Inflammatory macrophage (primary cell): ENCODE measurements at places on chromosomes 4 and X.

GRCh38 chrX:16958356-16958755 is 11.9 kb downstream of the REPS2 start:
- DNase-seq: no peak

GRCh38 chr4:107629318-107629717 is 90.7 kb downstream of the PAPSS1 start:
- no peak for DNase-seq

- DNase-seq: peak; percentile 25
Observed at GRCh38 chr4:48173056-48173991, 39.3 kb upstream of the TXK start.

GRCh38 chr4:84920617-84921016 is 45.9 kb downstream of the WDFY3 start:
- peak; percentile 37 for DNase-seq

DNA sequence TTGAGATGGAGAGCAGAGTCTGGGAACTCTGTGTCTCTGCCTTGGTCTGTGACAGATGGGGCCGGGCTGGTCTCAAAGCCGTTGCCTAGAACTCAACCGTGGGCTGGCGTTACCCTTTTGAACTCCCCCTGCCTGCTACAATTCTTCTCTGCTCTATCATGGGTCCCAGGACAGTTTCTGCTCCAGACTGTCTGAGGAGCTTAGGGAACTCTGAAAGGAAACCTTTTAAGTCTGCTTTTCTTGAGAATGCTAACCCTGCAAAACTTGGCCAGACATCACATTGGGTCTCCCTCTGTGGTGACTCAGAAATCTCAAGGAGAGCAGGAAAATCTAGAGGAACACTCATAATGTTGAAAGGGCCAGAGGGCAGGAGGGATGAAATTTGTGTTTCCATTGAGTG is 240.6 kb downstream of the CBR4 start:
- DNase-seq: no peak

GRCh38 chr4:28868841-28869240 is 1851.3 kb upstream of the PCDH7 start:
- no peak for DNase-seq

DNA sequence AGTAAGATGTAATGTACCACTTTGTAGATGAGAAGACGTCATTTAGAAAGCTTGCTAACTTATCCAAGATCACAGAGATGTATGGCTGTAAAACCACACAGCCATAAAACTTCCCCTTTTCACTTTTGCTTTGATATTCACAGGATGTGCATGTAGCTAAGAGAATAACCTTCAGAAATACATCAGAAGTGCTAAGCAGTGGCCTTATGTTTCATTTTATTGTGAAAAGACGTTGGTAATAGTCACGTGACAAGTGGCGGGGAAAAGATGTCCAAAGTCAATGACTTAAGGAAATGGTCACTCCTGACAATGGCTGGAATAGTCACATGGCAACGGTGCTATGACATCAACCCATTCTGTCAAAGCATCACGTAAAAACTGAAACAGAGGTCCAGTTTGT is 12.9 kb upstream of the WDR17 start:
- DNase-seq: no peak

DNA sequence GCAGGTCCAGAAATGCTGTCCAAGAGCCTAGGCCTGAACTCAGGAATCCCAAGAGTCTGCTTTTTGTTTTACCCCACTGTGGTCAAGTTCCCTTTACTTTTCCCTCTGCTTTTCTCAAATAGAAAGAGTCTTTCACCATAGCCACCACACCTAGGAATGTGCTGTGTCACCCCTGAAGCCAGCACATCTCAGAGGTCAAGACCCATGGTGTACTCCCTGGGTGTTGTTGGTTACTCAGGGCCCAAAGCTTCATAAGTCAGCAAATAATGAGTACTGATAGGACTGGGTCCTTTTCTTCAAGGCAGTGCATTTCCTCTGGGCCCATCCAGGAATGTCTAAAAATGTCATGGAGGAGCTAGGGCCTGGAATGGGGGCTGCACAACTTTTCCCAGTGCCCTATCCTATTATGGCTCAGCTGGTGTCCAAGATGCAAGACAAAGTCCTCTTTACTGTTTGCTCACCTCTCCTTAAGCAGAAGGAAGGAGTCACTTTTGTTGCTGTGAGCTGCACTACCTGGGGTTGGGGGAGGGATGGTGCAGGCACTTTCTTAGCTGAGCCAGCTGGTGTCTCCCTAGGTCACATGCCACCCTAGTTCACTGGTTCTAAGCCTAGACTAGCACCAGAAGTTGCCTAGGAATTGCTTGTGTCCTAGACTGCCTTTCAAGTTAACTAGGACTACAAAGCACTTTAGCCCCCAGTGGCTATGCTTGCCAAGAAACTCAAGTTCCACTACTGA is 62.4 kb upstream of the RXFP1 start:
- DNase-seq: no peak

- DNase-seq: no peak
Observed at GRCh38 chr4:5018603-5019002, 655 bp downstream of the CYTL1 start.

GRCh38 chrX:126137899-126138298 is 28.2 kb downstream of the DCAF12L2 start:
- no peak for DNase-seq

DNA sequence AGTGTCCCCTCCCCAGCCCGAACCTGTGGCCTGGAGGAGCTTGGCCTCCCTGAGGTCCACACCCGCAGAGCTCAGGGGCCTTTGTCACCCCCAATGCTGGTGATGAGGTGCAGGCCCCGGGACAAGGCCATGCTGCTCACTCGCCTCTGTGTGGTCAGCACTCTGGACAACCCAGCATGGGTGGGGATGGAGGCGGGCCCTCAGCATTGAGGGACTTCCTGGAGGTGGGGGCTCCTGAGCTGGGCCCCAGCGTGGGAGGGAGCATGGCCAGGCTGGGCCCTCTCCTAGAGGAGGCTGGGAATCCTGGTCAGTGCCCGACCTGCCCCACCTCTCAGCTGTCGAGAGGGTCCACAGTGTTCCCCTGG is 30.6 kb downstream of the TACC3 start:
- no peak for DNase-seq

- no peak for DNase-seq
Observed at GRCh38 chrX:19121466-19121865, 802 bp downstream of the ADGRG2 start.

DNA sequence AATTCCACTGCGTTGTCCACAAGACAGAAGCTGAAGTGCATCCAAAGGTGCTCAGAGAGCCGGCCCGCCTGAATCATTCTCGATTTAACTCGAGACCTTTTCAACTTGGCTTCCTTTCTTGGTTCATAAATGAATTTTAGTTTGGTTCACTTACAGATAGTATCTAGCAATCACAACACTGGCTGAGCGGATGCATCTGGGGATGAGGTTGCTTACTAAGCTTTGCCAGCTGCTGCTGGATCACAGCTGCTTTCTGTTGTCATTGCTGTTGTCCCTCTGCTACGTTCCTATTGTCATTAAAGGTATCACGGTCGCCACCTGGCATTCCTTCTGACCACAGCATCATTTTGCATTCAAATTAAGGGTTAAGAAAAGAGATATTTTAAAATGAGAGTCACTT is 115.5 kb downstream of the NFKB1 start:
- no peak for DNase-seq

GRCh38 chrX:5176766-5177165 is 1051.9 kb downstream of the NLGN4X start:
- DNase-seq: no peak

- no peak for DNase-seq
Observed at GRCh38 chr4:110751986-110752385, 129.1 kb upstream of the PITX2 start.

- DNase-seq: no peak
Observed at GRCh38 chr4:106325800-106326199, 9.4 kb downstream of the AIMP1 start.

DNA sequence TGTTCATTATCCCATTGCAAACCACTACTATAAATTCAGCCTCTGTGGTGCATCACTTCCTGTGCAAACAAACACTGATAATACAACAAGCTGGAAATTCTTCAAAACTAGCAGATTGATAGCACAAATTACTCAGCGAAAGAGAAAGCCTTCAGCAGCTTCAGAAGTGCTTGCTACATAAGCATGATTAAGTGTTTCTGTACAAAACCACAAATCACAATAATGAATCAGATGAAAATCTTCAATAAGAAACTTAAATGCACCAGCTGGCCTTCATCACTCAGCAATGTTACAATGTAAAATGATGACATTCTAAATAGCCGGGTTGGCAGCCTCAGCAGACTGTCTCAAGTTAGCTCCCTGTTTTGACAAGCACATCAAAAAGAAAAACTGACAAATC is 262.2 kb downstream of the SPOCK3 start:
- no peak for DNase-seq

DNA sequence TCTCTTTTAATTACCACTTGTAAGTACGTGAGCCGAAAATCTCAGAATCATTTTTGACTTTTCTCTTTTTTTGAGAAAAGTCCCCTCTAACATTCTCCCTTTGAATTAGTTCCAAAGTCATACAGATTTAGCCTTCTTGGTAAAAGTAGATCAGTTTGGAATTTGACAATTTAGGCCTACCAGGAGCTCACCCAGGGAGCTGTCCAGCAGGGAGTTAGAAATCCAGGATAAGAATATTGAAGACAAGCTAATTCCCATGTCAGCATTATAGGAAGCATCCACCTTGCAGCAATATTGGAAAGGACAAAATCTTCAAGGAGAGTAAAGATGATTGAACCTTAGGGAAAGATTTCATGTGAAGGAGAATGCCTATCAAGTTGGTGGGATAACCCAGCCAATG is 352.2 kb upstream of the CPEB2 start:
- DNase-seq: no peak

DNA sequence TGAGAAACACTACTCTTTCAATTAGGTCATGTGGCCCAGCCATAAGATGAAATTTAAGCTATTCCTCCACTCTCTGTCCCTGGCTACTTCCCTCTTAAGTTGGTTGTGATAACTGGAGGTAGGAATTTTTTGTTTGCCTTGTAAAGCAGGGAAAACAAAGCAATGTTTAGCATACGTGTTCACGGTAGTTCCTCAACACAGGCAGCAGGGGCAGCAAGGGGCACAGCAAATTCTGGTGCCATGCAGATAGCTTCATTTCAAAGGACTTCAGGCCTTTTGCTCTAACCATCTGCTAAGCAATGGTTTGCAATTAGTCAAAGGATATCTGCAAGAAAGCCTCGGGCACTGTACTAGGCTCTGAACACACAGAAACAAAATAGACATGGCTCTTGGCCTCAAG is 330.2 kb downstream of the ZIC3 start:
- no peak for DNase-seq

DNA sequence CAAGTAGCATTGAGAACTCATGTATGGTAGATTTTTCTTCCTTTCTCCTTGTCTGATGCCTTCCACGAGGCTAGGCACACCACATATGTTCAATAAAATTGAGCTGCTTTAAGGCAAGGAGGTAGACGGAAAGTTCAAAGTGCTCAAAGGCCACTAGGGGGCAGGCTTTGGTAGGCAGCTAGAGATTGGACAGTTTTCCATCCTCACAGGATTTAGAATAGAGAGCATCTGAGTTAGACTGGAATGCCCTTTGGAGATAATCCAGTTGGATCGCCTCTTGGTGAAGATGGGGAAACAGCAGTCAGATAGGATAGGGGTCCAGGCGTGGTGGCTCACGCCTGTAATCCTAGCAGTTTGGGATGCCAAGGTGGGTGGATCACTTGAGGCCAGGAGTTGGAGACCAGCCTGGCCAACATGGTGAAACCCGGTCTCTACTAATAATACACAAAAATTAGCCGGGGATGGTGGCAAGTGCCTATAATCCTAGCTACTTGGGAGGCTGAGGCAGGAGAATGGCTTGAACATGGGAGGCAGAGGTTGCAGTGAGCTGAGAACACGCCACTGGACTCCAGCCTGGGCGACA is 30.4 kb downstream of the ELF4 start:
- DNase-seq: peak; percentile 53

DNA sequence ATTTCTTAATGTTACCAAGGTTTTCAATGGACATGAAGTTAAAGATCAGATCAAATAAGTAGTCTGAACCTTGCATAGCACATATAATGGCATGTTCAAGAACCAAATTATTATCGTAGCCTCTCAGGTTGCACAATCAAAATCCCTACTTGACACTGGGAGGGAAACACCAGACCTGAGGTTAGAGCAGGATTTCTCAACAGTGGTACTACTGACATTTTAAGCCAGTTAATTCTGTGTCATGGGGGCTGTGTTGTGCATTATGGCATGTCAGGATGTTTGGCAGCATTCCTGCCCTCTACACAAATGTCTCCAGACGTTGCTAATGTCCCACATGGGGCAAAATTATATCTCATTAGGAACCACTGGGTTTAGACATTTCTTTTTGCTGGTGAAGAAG is 20.8 kb downstream of the RLIM start:
- no peak for DNase-seq

GRCh38 chr4:95272036-95272435 is 276.7 kb downstream of the UNC5C start:
- DNase-seq: no peak

GRCh38 chr4:41977709-41978108 is 3.8 kb upstream of the DCAF4L1 start:
- peak; percentile 48 for DNase-seq
